ENCODE measurements at places on chromosomes 3 and 15.

DNA sequence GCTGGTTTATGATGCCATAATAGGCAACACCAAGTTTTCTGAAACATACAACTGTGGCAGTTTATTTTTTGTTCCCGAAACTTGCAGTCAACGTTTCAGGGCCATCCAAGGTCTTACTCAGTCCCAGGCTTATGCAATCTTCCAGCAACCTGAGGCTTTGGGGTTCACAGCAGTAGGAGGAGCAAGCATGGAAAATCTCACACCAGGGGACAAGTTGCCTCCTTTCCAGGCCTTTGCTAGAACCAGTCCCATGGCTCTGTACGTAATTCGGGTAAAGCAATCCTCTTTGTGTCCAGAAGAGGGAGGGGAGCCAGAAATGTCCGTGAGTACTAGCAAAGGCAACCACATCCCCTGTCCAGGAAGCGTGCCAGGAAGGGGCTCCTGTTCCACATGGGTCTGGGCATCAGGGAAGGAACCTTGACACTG lies 4.7 kb upstream of the FAM240A start:
- no peak for DNase-seq

- DNase-seq = no peak
Observed at GRCh38 chr3:3476669-3477068, 297.2 kb upstream of the CRBN start.

- DNase-seq = no peak
Observed at GRCh38 chr3:182104881-182105280, 393.2 kb downstream of the SOX2 start.

DNA sequence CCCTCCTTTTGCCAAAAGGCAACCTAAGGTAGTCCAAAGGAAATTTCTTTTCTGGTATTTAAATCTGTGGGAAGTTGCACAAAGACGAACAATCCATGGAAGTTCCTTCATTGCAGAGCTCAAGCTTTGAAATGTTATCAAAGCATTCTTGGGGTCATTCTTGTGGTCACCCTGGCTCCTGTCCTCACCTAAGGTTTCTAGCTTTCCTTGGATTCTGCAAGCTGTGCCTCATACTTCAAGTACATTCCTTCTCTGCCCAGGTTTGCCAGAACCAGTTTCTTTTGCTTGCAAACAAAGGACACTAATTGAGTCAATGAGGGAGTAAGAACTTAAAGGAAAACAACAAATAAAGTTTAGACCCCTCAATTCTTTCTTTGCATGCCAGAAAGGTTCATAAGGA lies 329.8 kb upstream of the PDZRN3 start:
- no peak for DNase-seq

DNA sequence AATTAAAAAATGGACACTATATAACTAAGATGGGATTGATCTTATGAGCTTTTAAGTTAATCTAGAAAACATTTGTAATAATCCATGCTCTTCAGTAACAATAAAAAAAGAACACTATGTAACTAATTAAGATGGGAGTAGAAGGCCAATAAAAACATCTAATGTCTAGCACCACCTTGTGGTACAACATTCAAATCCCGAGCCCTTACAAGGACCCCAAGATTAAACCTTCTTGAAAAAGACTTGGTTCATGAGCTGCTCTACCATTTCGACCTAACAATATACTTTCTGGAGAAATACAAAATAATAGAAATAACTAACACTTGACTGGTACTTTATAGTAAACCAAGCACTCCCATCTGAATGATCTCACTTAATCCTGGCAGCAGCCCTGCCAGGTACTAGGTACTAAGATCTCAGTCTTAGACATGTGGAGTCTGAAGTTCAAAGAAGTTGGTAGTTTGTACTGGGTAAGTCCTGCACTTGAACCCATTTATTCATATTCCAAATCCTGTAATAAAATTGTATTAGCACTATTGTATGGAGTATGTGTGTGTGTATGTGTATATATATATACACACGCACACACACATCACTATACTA lies 21.8 kb downstream of the METTL6 start:
- peak; percentile 69 for DNase-seq

GRCh38 chr3:172911142-172911541 lies 160.6 kb downstream of the ECT2 start:
- DNase-seq = no peak

DNA sequence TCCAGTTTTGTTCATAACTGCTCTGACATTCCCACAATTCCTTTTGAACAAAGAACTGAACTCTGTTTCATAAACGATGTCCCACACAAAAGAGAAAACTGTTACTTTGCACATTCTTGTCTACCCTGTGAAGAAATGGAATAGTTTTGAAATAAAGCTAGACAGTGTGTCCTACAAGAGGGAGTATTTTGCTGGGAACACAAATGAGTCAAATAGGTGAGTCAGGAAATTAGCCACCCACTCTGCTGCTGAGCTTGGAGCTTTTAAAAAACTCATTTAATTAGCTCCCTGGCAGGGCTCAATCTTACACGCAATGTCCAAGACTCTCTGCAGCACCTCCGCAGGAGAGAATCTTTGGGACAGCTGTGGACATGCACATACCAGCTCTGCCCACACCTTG lies 193.4 kb downstream of the SLC9A9 start:
- DNase-seq = no peak

GRCh38 chr3:134309987-134310700 lies 59.5 kb upstream of the RYK start:
- no peak for DNase-seq

- no peak for DNase-seq
Observed at GRCh38 chr3:196778755-196779154, 39.1 kb downstream of the PAK2 start.

- peak; percentile 87 for DNase-seq
Observed at GRCh38 chr3:129226374-129226773, 23.0 kb upstream of the COPG1 start.

All from inflammatory macrophage (primary cell).